Glomerular endothelial cell (primary cell): ENCODE measurements at places on chromosomes 5 and 9.

DNA sequence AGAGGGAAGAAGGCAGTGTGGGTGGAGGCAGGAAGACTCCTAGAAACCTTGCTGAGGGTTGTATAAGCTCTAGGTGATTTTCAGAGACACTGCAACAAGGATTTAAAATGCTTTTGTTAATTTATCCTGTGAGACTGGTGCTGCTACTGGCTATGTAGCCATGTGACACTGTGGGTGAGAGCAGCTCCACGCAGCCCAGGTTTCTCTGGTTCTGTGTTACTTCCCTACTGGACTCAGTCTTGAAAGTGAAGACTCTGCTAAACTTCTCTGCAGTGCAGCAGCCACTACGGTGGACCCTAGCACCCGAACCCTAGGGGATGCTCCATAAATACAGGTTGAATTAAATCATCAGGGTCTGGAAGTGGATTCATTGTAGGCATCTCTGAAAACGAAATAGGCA lies 25.8 kb upstream of the EFNA5 start:
- no peak for DNase-seq

DNA sequence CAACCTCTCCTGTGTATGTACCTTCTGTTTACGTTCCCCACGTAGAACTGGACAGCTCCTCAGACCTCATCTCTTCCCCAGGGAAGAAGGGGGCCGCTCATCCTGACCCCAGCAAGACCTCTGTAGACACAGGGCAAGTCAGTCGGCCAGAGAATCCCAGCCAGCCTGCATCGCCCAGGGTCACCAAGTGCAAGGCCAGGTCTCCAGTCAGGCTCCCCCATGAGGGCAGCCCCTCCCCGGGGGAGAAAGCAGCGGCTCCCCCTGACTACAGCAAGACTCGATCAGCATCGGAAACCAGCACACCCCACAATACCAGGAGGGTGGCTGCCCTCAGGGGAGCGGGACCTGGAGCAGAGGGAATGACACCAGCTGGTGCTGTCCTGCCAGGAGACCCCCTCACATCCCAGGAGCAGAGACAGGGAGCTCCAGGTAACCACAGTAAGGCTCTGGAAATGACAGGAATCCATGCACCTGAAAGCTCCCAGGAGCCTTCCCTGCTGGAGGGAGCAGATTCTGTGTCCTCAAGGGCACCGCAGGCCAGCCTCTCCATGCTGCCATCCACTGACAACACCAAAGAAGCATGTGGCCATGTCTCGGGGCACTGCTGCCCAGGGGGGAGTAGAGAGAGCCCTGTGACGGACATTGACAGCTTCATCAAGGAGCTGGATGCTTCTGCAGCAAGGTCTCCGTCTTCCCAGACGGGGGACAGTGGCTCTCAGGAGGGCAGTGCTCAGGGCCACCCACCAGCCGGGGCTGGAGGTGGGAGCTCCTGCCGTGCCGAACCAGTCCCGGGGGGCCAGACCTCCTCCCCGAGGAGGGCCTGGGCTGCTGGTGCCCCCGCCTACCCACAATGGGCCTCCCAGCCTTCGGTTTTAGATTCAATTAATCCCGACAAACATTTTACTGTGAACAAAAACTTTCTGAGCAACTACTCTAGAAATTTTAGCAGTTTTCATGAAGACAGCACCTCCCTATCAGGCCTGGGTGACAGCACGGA lies 86.7 kb downstream of the GOLPH3 start:
- DNase-seq = no peak

DNA sequence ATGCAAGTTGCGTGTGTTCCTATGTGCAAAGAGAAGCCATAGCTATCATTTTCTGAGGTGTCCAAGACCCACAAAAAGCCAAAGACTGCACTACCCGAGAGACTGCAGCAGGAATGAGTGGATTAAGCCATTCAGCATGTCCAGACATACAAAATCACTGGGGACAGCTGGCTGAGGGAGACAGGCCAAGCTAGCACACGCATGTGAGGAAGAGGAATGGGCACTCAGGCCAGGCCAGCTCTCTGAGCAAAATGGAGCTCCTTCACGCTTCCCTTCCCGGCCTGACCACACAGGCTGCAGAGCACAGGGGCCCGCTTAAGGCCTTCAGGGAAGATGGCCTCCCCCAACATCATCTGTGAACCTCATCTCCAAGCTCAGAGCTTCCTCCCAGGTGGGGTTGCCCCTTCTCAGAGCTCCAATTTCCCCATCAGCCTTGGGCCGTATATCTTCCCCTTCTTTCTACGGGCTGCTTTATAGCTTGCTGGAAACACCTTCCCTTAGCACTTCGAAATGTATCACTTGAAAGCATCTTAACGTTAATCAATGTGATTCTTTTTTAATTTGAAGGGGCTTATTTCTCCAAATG lies 8.4 kb downstream of the DCANP1 start:
- DNase-seq = no peak

DNA sequence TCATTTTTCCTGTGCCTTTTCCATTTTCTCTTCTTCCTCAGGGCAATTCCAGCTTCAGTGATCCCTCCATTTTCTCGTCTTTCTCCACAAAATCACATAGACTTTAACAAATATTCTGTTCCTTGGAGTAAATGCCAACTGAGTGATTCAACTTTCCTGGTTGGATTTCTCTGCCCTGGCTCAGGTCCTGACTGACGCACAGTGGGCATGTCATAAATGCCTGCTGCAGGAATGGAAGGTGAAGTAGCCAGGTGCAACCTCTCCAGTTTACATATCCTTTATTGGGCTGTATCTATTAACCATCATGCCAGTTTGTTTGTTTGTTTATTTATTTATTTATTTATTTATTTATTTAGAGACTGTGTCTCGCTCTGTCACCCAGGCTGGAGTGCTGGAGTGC lies 95.1 kb downstream of the MEF2C start:
- DNase-seq = peak; percentile 23

- DNase-seq = no peak
Measured at GRCh38 chr5:154421868-154422267, 23.9 kb upstream of the SAP30L start.

GRCh38 chr5:72937517-72938061 lies 18.3 kb upstream of the FCHO2 start:
- DNase-seq = no peak

GRCh38 chr9:34612788-34613390 lies 992 bp upstream of the RPP25L start:
- no peak for DNase-seq

- DNase-seq = no peak
Measured at GRCh38 chr5:134103397-134103796, 11.1 kb upstream of the TCF7 start.

DNA sequence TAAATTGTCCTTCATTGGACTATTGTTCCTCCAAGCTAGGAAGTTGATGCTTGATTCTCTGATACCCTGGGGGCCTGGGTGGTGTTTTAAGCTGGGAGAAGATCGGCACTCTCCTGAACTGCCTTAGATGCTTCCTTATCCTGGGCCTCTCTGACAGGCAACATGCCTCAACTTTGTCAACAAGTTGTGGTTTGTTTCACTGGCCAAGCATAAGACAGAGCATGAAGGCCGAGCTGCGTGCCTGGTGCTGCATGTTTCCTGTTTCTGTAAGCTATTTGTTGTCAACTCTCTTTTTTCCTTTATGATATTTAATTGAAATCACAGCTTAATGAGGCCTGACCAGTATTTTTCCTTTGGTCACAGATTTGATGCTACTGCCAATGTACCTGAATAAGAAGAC lies 187.6 kb upstream of the TNC start:
- DNase-seq = no peak

GRCh38 chr5:16869821-16870796 lies 66.0 kb downstream of the MYO10 start:
- no peak for DNase-seq

DNA sequence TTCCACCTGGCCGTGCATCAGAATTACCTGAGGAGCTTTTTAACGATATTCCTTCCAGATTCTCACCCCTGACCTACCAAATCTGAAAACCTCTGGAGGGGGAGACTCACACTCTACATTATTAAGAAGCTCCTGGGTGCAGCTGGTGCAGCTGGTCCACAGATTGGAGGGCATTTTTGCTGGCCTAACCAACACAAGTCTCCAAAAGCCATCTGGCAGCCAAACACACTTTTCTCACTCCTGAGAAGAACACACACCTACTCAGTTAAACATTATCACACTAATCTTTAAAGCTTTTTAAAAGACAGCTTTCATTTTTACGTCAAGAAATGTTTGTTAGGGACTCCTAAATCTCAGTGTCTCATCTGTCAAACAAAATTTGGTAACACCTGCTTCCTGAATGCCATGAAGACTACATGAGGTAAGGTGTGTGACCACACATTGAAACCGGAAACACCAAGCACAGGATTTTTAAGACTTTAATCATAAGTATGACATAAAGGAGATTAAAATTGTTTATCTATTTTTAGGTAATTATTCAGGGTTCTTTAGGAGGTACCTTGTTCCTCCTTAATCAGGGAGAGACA lies 14.2 kb upstream of the PTPN3 start:
- DNase-seq = no peak

DNA sequence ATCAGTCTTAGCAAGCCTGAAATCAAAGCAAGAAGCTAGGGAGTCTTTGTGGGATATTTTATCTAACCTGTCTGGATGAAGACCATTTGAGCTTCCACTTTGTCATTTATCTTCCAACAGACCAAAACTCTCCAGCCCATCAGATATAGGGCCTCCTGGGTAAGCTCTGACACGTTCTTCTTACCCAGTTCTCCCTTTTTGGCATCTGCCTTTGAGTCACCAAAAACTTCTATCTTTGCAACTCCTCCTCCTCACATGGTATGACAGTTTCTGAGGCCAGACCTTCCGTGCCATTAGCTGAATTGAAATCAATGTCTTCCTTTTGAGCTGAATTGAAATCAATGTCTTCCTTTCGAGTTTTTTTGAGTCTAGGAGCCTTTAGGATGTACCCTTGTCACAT lies 156.6 kb upstream of the SPRY4 start:
- no peak for DNase-seq

GRCh38 chr5:125004009-125004408 lies 257.6 kb upstream of the ZNF608 start:
- DNase-seq = no peak

GRCh38 chr5:176719113-176719739 lies 71.9 kb downstream of the TSPAN17 start:
- DNase-seq = no peak

GRCh38 chr5:77101298-77101697 lies 14.2 kb upstream of the ZBED3 start:
- no peak for DNase-seq

- no peak for DNase-seq
Measured at GRCh38 chr5:132498686-132499271, 8.2 kb upstream of the IRF1 start.

DNA sequence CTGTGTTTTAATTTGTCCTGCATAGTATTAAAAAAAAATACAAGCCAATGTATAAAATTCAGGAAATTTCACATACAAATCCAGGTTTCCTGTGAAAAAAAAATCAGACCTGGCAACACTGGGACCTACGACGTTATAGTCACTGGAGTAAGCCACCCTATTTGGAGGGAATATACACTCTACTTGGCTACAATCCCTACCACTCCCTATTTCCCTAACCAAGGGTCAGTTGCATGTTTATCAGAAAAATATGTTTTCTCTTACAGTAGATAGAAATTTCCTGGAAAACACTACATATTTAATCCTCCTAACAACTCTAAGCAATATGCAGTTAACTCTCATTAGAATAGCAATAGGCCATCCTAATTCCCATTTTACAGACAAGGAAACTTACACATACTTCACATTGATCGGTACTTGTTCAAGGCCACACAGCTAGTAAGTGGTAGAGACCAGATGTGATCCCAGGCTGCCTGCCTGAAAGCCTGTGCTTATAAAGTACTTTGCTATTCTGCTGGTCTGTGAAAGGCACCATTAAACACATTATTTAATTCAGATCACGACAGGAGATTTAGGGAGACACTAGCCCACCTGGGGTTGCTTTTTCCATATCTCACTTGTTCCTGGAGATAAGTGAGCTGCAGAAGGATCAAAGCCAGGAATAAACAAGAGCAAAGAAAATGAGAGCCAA lies 70.8 kb downstream of the MFAP3 start:
- DNase-seq = no peak

- no peak for DNase-seq
Measured at GRCh38 chr5:123752552-123753179, 240.7 kb downstream of the CSNK1G3 start.

DNA sequence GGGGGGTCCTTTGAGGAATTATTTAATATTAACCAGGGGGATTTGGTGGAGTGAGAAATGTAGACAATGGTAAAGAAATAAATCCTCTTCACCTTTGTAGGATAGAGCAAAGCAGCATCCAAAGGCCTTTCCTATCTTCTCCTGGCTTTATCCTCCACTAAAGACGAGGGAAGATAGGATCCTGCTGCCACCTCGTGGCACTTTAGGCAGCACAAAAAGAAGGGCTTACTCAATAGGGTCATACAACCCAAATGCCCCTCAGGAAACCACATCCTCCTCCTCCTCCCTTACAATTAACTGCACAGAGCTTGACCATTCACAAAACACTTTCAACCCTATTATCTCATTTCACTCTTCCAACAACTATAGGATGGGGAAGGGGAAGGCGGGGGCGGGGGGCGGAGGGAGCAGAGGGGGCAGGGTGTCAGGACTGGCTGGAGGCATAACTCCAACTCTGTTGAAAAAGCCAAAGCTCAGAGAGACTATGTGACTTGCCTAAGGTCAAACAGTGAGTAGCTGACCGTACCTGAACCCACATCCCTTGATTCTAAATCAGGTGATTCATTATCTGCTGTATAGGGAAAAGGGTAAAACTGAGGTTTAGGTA lies 45.4 kb upstream of the MYOT start:
- DNase-seq = no peak

- DNase-seq = no peak
Measured at GRCh38 chr9:81234924-81235610, 454.3 kb downstream of the TLE1 start.

DNA sequence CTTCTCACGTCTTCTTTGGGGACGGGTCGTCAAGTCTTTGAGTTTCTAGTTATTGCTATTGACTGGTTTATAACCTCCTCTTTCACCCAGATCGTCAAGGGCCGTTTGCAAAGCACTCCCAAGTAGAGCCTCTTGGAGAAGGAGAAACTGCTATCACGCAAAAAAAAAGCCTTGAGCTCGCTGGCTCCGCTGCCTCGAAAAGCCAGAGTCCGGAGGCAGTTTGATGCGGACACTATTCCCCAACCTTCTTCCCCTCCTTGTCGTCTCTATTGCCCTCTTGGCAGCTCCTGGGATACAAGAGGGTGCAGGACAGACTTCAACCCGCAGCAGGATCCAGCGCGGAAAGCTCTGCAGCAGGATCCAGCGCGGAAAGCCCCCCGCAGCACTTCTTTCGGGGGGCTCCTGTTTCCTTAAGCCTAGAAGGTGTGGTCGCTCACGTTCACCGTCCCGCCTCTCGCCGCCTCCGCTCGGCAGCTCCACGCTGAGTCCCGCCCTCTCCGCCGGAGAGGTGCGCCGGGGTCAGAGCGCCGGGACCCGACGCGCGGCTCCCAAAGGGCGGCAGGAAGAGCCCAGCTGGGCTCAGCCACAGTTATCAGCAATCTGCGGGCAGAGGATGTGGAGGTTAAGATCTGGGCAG lies at the start of gene PCDHAC1:
PCDHAC1 (plus strand) TSS at position 494 of the 637 bp plus-strand sequence. CDS start 594 bp downstream, outside the sequence.
- no peak for DNase-seq

GRCh38 chr9:32877639-32878217 lies 94.4 kb downstream of the TMEM215 start:
- no peak for DNase-seq

- no peak for DNase-seq
Measured at GRCh38 chr5:125232779-125233230, 486.4 kb upstream of the ZNF608 start.

- no peak for DNase-seq
Measured at GRCh38 chr5:112977440-112977861, 853 bp downstream of the DCP2 start.
